ENCODE measurements at places on chromosomes 5 and 9.

- no peak for DNase-seq
Measured at GRCh38 chr9:106648799-106649198, 214.2 kb upstream of the ZNF462 start.

DNA sequence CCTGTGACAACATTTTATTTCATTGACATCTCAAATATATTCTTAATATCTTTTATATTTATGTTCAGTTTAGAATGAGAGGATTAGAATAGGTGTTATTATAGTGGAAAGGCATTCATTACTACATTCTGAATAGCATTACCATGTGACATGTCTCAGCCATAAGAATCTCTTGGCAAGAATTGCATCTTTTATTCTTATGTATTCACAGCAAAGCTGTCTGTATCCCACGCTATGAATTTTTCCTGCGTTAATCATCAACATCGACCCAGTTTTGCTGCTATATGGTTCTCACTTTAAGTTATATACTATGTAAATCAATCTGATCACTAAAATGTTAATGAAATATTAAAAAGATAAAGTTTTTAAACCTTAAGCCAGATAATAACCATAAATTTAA, 248.6 kb downstream of the TMEM232 start:
- no peak for DNase-seq

- DNase-seq: no peak
Measured at GRCh38 chr9:2023042-2023441, 7.9 kb downstream of the SMARCA2 start.

- DNase-seq: no peak
Measured at GRCh38 chr5:118006219-118006618, 982.1 kb downstream of the DTWD2 start.

GRCh38 chr5:72138943-72139521, 31.8 kb downstream of the MAP1B start:
- no peak for DNase-seq

DNA sequence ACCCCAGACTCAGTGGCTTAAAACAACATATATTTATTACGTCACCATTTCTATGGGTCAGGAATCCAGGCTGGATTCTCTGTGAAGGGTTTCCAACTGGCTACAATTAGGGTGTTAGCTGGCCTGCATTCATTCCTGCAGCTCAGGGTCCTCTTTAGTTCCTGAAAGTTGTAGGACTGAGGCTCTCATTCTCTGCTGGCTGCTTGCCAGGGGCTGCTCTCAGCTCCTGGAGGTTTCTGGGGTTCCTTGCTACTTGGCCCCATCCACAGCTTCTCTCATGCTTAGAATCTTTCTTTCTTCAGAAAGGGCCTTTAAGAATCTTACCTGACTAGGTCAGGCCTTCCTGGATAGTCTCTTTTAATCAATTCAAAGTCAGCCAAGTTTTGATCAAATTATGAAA, 424.6 kb downstream of the GADD45G start:
- DNase-seq: no peak

- DNase-seq: no peak
Measured at GRCh38 chr5:57986761-57987341, 473.0 kb downstream of the PLK2 start.

- DNase-seq: no peak
Measured at GRCh38 chr5:163580516-163580915, 75.1 kb downstream of the MAT2B start.

DNA sequence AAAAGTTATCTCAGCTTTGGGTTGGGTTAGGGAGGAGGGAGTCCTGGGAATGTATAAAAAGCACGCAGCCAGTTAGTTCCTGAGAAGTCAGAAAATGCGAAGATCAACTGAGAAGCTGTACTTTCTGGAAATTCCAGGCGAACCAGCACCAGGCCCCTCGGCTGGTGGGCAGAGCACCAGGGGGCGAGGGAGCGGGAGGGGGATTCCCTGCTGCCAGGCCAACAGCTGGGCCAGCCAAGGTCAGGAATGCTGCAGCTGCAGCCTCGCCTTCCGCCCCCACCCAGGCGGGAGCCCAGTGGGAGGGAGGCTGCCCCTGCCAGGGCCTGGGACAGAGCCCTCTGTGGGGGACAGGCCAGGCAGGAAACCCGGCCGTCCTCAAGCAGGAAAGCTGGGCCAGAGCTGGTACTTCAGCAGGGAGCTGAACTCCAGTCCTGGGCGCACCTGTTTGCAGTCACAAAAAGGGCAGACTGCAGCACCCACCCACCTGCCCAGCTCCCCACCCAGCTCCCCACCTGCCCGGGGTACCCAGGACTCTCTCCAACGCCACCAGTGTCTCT, 35.5 kb downstream of the VAV2 start:
- no peak for DNase-seq

GRCh38 chr5:1464096-1464446, 18.8 kb upstream of the SLC6A3 start:
- no peak for DNase-seq

DNA sequence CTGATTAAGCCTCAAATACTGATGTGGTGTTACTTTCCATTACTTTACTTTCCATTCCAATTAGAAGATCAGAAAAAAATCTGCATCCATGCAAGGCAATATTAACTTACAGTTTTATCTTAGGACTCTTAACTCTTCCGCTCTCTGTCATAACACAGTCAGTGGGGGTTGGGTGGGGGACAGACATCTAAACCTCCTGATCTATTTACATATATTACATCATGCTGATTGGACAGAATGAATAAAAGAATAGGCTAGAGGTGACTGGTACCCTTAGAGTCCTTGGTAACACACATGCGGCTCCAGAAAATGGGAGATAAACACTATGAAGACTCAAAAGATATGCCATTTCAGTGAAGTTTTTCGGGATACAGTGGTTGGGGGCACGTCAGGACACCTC, 27.6 kb downstream of the RAPGEF6 start:
- DNase-seq: no peak

DNA sequence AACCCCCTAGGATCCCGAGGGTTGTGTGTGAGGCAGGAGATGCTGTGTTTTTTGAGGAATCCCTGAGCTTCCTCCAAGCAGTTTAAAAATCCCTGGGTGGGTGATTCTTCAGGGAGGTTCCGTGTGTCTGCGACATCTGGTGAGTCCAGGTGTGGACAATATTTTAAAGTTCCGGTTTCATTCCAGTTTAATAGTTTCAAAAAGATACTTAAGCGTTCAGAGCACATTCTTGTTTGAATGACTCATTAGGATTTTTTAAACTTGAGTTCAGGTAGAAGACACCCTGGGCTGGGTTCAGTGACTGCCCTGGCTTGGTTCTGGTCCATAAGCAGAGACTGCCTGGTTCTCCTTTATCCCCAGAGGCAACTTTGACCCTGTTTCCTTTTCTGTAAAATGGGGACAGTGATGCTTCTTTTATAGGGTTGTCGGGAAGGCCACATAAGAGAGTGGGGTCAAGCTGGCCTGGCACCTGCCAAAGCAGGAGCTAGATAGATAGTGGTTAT, 119.2 kb downstream of the RGS3 start:
- DNase-seq: no peak

- no peak for DNase-seq
Measured at GRCh38 chr5:6046296-6046967, 331.9 kb downstream of the MED10 start.

GRCh38 chr5:152529440-152529839, 124.4 kb upstream of the NMUR2 start:
- DNase-seq: no peak

- no peak for DNase-seq
Measured at GRCh38 chr9:132575811-132576210, 6.6 kb upstream of the BARHL1 start.

DNA sequence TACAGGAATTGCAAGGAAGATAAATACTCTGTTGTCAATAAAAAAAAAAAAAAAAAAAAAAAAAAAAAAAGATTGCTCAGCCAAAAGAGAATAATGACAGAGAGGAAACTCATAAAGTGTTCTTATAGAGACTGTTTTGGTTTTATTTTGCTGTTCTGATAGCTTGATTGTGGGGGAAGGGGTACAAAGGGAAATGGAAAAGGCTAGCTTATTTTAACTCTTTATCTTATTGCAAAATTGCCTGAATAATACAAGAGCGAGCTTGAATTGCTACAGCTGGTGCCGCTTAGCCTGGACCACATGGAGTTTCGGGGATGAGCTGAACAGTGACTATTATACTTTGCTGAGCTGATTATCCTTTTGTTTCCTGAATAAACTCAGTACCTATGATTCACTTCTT, 31.0 kb upstream of the SHISAL2B start:
- DNase-seq: no peak
